AG04449 (cell line): ENCODE measurements at places on chromosomes 3 and 15.

DNA sequence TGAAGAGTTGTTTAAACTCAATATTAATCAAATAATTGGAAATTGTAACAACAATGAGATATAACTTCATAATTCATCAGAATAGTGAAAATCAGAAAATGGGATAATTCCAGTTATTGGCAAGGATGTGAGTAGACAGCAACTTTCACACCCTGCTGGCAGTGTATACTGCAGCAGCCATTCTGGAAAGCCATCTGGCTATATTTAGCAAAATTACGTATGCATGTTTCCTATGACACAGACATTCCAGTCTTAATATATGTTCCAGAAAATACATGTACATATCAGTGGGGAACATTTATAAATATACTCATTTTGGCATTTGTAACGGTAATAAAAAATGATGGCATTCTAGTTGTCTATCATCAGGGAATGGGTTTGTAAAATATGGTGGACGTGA, 564.1 kb downstream of the GBE1 start:
- DNase-seq: no peak

- DNase-seq: no peak
Observed at GRCh38 chr3:107824822-107825371, 265.9 kb downstream of the CD47 start.

DNA sequence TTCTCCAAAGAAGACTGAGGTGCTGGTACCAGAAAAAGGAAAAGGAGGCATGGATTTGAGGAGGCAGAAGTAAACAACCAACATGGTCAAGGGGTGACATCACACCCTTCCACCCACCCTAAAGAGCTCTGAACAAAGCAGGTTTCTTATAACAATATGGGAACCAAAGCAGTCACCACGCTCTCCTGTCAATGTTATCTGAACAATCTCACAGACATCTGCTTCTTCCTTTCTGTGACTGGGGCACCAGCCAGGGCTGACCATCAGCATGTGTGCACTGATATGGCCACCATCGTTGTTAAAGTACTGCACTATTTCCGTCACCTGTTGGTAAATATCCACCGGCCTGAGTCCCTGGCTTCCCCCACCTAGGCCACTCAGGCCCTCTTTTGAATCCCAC, 252.9 kb downstream of the SHQ1 start:
- no peak for DNase-seq

DNA sequence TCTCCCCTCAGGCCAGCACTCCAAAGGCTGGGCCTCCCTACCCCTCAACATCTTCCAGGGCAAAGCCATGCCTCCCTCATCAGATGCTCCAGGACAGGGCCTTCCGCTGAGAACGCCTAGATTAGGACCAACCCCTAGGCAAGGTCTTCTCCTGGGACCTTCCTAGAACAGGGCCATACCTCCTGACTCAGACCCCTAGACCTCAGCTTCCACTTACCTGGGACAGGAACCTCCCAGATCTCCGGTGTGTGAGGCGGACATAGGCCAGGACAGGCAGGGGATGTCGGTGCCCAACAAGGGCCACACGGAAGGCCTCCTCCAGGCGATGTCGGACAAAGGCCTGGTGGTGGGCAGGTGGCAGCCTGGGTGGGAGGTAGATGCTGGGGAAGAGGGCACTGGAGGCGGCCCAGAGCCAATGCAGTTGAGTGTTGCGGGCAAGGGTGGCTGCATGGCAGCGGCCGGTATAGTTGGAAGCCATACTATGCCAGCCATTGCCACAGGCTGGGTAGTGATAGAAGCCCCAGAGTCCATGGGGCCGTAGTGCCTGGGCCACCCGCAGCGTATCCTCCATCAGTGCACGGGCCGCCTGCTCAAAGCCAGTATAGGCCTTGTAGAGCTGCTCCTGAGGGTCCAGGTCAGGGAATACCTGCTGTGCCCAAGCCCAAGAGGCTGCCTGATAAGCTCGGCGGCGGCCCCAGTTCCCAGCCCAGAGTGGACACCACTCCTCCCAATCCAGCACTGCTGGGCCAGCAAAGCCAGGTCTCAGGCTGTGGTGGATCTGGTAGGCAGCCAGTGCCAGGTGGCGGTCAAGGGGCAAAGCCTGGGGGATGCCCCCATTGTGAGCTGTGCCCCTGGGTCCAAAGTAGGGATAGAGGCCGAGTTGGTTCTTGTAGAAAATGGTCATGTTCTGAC, 2.5 kb upstream of the IFRD2 start:
- DNase-seq: no peak

DNA sequence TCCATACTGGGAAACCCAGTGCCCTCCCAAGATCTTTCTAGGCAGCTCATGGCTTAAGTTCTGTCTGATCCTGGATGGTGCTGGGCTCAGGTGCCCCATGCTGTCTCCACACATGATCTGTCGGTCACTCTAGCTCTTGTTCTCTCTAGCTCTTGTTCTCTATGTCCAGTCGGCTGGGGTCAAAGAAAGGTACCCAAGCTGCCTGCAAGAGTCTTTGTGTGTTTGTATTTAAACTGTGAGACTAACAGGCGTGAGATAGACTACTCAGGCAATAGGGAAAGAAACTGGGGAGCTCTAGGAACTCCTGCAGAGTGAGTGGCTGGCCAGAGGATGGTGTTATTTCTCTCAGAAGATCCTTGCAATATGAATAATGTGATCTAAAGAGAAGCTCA, 40.2 kb downstream of the GPR156 start:
- DNase-seq: no peak

- DNase-seq: no peak
Observed at GRCh38 chr3:183328164-183328563, 75.1 kb downstream of the B3GNT5 start.

- DNase-seq: no peak
Observed at GRCh38 chr3:72223116-72223515, 438.2 kb upstream of the PROK2 start.

- peak; percentile 84 for DNase-seq
Observed at GRCh38 chr3:116000311-116000710, 377.0 kb downstream of the GAP43 start.

DNA sequence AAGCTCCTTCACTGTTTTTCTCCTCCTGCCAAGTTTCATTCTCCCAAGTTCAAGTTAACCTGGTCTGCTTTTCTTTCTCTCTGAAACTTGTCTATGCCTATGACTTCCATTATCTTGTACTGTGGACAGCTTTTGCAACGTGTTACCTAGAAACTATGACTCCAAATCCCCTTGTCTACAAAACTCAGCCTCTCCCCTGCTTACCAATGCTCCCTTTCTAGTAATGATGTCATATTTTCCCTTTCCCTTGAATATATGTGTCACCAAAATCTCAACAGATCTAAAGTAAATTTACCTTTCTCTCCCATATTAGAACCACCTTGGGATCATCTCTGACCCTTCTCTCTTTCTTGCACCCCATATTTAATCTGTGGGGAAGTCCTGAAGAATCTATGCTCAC, 10.5 kb upstream of the ABHD2 start:
- DNase-seq: no peak

GRCh38 chr3:168216851-168217250, 121.1 kb upstream of the GOLIM4 start:
- no peak for DNase-seq

DNA sequence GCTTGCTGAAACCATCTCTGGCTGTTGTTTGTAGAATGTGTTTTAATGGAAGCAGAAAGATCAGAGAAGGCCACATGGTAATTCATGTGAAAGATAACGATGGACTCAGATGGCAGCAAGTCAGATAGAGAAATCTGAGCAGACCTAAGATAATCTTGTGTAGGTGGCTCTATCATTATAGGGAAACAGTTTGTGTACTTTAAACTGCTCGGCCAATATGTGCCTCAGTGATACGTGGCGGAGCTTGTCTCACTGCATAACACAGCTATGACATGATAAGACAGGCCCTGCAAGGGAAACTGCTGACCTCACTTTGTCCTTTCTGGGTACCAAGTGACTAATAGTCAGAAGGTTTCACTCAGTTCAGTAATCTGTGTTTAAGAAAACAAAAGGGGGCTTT, 51.0 kb downstream of the MME start:
- DNase-seq: peak; percentile 23

- DNase-seq: no peak
Observed at GRCh38 chr3:43285644-43286043, 696 bp upstream of the SNRK start.

GRCh38 chr3:88003115-88003755, 55.6 kb downstream of the CGGBP1 start:
- no peak for DNase-seq

GRCh38 chr3:153129426-153129825, 32.6 kb upstream of the RAP2B start:
- no peak for DNase-seq

DNA sequence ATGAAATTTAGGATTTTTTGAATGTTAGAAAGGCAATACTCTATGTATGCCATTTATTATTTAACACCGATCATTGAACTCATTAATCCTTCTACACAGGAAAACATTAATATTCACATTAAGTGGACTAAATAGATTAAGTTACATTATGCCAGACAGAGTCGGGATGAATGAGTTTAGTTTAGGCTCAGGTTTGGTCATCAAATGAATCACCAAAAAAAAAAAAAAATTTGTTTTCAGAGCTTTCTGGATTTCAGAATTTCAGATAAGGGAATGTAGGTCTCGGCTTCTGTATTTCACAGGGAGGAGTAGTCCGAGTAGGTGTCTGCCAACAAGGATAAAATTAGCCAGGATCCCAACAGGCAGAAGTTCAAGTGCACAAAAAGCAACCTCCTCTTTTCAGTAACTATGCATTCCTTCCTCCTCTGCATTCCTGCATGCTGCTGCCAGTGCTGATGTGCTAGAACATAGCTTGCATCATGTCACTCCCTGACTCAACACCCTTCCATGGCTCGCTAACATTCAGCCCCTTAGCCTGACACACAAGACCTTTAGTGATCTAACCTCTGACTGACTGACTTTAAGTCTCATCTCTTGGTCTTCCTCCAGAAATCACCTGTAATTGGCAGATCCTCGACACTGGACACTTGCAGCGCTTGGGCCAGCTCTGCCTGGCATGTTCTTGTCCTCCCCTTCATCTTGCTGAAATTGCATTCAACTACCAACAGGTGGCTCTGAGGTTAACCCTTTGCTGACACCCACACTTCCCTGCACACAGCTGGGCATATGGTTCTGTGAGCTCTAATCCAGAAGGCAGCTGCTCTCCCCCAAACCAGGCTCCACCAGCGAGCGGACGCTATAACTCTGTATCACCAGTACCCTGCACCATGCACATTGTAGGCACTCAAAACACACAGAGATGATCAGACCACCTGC, 145.4 kb upstream of the PROK2 start:
- peak; percentile 10 for DNase-seq

DNA sequence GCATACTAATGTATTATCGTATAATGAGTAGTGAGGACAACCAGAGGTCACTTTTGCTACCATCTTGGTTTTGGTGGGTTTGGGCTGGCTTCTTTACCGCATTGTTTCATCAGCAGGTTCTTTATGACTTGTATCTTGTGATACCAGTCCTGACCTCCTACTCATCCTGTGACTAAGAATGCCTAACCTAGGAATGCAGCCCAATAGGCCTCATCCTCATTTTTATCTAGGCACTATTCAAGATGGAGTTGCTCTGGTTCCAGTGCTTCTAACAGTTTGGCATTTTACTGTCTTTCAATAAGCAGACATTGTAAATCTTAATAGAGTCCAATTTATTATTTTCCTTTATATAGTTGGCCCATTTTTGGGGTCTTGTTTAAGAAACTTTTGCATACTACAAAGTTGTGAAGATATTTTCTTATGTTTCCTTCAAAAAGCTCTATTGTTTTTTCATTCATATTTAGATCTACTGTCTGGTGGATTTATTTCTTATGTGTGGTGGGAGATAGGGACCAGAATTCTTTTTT, 60.8 kb upstream of the RNU6-1 start:
- DNase-seq: no peak

- DNase-seq: no peak
Observed at GRCh38 chr15:26891448-26892181, 24.8 kb downstream of the GABRA5 start.
